ENCODE measurements at places on chromosomes 1 and 21. TPM values are rescaled to one million over a fixed set of nuclear protein-coding genes. Genes with fewer than 3 reads are reported as not detected.

The VSIG8 gene
- polyA plus RNA-seq, result not detected

The KCNK2 gene
- 1.4 TPM for polyA plus RNA-seq

The MNDA gene
- polyA plus RNA-seq, result 2.2 TPM

The KCNE1 gene
- polyA plus RNA-seq, result 0.37 TPM

The ITGB3BP gene
- 13.0 TPM for polyA plus RNA-seq

The TMEM61 gene
- 2.2 TPM for polyA plus RNA-seq

DNA sequence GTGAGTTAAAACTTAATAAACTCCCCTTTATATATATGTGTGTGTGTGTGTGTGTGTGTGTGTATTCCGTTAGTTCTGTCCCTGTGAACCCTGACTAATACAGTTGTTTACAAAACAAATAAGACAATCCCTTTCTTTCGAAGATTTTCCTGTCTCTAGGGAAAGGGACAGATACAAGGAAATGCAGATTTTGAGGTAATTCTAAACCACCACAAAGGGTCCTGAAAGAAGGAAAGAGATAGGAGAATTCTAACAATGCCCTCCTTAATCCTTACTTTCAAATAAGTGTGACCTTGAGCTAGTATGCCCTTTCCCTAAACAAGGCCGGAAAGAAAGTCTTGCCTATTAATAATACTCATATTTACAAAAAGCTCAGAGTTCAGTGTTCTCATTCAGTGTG, 164.8 kb upstream of the COL11A1 start:
- DNase-seq, result no peak

DNA sequence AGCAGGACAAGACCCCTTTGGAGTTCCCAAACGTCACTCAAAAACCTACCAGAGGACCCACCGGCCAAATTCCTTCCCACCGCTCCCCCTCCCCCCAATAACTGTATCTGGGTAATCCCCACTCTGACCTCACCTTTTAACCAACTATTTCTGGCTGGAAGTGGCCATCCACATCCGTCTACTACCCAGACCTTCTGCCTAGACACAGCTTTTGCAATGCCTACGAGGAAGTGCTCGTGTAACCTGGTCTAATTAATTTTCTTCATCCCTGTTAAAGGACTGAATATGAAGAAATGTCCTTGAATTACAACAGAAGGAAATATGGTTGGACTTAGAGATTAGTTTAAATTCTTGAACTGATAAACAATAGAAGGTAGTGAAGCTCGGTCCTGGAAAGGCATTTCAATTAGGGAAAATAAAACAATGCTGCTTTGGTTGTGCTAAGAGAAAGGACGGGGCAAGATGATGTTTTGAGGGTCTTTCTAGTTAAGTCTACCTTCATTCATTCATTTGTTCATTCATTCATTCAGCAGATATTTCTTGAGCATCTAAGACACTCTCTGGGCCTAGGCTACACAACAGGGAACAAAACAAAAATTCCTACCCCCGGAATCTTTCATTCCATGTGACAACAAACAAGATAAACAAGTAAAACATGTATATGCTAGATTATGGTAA, 18.8 kb downstream of the AVPR1B start:
- DNase-seq, result no peak

- DNase-seq, result no peak
These were observed 25.0 kb downstream of the CD55 start for GRCh38 chr1:207346513-207346912.

DNA sequence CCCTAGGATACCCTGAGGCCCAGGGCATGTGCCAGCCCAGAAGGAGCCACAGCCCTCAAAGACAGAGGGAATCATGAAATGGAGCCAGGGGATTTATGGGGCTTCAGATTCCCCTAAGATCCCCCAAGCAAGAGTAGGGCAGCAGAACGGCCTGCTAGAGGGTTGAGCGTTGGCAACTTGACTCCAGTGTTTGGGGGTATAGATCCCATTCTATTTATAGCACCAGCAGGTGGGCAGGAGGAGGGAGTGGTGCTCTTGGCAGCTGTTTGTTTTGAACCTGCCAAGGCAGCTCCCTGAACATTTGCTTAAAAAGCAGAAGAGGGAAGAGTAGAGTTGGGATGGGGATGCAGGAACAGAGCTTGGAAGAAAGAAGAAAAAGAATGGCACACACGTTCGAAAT, 33.7 kb downstream of the GLUL start:
- no peak for DNase-seq

DNA sequence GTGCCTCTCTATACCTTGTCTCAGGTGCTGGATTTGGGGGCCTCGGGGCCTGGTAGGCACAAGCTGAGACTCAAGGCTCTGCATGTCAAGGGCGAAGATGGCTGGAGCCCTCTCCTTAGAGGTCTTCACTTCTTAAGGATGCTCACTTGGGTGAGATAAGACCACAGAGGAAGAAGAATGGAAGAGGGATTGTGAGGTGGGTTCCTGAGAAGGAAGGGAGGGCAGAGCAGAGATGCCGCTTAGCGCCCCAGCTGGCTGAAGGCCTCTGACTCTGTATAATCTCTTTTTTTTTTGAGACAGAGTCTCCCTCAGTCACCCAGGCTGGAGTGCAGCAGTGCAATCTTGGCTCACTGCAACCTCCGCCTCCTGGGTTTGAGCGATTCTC, 32.2 kb downstream of the SOX13 start:
- DNase-seq, result no peak

DNA sequence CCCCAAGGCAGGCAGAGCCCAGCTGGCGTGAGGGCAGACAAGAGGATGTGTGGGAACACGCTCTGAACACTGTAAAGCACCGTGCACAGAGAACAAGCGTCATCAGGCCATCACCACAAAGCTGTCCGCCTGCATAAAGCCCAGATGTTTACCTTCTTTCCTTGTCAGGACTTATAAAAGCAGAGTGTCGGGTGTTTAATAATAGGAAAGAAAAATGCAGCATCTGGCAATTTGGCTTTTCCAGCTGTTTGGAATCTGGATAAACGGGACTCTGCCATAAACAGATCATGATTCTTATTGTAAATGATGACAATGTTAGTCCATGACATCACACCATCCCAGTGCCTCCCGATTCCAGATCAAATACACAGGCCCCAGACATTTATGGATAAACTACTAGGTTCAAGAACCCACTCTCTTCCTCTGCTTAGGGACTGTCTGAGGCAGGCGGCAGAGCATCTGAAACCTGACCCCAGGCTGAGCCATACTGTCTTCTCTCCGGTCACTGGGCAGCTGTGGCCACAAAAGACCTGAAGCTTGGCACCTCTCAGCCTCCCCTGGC, 4.2 kb downstream of the GLIS1 start:
- no peak for DNase-seq

DNA sequence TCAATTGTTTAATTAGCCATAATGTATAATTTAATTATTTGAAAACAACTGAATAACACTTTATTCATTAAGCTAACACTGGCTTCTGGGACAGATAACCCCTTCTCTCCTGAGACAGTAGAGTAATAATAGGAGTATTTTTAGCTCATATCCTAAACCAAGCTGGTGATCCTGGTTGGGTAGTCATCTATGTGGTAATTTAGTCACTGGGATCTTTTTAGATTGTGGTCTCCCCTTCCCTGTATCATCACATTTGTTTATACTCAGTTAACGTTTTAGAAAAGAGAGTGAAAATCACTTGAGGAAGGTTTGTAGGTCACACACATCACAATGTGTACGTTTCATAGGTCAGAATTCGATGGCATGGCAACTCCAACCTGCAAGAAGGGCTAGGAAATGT, 1356.6 kb upstream of the ADGRL2 start:
- no peak for DNase-seq

GRCh38 chr1:3073489-3074296, 4.7 kb downstream of the PRDM16 start:
- peak; percentile 44 for DNase-seq

All from small intestine (tissue), 16 donors.